ENCODE measurements at places on chromosomes 12 and 14.

DNA sequence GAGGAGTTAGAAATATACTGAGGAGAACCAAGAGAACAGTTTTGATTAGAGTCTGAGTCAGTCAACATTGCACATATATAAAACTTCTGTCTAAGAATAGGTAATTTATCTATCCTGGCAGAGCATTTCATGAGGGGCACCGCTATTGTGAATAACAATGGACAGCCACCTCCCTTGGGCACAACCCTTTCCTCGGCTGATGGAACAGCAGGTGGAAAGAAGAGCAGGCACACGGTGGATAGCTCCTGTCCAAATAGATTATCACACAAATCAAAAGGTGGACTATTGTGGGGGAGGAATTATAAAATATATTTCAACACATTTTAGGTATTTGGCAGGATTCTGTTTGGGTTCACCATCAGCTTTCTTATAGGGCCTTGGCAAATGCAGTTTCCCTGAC, 84.0 kb upstream of the PTPRB start:
- no peak for DNase-seq

GRCh38 chr12:68790952-68791234, 17.1 kb upstream of the MDM2 start:
- DNase-seq = no peak

- DNase-seq = no peak
Measured at GRCh38 chr12:16282978-16283377, 5.5 kb upstream of the SLC15A5 start.

- DNase-seq = no peak
Measured at GRCh38 chr12:57610554-57611107, 604 bp upstream of the ARHGEF25 start.

- no peak for DNase-seq
Measured at GRCh38 chr12:105455261-105455660, 124.8 kb downstream of the C12orf75 start.

DNA sequence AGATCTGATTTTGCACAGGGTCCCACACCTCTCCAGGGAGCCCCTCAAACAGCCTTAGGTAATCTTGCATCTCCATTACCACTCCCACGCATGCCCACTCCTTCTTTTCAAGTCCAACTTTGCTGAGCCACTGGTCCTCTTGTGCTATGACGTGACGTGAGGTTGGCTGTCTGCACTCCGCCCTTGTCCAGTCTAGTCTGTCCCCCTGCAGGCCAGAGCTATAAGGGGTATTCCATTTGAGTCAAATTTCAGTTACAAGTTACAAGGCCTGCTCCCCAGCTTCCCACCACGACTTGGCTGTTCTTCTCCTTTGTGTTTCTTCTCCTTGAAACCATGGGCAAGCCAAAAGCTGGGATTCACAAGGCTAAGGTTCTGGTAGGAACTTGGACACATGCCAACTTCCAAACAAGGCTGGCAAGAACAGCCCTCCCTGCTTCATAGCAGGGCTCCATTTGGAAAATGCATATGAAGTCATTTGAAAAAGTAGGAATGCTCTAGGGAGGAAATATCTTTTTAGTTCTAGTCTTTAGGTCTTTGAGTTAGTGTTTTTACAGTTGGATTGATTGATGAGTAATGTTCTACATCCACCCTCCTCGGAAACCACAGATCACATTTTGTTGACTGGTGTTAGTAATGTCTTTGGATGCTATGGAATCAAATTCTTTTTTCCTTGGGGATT, 49.1 kb downstream of the KCNA1 start:
- DNase-seq = no peak

DNA sequence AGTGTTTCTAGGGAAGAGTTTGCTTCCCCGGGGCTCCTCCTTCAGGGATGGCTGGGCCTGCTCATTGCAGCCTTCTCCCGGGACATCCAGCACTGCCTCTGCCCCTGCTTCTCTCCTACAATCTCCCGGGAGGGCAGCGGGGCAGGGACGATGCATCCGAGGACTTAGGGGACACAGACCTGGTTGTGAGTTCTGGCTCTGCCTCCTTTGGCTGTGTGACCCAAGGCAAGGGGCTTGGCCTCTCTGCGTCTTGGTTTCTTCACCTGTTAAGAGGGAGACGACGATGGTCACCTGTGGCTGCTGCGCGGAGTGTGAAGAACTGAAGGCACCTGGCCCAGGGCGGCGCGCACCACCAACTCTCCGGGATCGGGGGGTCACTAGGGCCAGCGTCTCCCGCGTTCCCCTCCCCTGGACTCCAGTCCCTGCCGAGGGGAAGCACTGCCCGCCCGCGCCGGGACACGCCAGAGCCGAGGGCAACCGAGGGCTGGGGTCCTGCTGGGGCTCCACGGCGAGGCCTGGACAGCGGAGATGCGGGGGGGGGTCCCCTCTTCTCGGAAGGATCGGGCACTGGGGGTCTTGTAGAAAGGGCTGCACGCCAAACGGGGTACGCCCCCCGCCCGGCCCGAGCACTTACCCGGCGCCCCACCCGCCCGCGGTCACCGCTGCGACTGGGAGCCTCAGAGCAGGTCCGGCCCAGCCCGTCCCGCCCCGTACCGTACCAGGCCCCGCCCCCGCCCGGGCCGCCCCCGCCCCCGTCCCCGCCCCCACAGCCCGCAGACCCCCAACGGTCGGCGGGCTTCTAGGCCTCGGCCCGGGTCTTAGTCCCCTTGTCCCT, at the start of gene HVCN1:
Gene HVCN1 (minus strand): TSS at position 670 of the 835 bp plus-strand sequence. CDS start 5,870 bp downstream, outside the sequence.
- DNase-seq = no peak

DNA sequence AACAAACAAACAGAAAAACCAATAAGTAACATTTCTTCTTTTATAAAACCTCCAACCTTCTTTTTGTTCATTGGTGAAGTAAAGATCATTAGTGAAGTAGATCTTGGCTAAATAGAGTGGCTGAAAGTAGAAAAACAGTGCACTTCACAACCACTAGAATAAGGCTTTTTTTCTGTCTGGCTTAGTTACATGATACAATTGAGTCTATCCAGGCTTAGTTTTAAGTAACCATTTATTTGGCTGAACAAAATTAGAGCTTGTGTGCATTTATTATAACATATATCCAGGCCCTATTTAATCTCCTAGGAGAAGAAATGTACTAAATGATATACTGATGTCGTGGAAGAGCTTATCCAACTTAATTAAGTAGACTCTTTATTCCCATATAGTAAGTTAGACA, 65.8 kb upstream of the STK38L start:
- no peak for DNase-seq

- no peak for DNase-seq
Measured at GRCh38 chr14:101833045-101833444, 71.5 kb downstream of the PPP2R5C start.

GRCh38 chr14:61581955-61582615, 113.2 kb upstream of the HIF1A start:
- peak; percentile 24 for DNase-seq

GRCh38 chr12:104049278-104049902, 597 bp downstream of the GLT8D2 start:
- no peak for DNase-seq

DNA sequence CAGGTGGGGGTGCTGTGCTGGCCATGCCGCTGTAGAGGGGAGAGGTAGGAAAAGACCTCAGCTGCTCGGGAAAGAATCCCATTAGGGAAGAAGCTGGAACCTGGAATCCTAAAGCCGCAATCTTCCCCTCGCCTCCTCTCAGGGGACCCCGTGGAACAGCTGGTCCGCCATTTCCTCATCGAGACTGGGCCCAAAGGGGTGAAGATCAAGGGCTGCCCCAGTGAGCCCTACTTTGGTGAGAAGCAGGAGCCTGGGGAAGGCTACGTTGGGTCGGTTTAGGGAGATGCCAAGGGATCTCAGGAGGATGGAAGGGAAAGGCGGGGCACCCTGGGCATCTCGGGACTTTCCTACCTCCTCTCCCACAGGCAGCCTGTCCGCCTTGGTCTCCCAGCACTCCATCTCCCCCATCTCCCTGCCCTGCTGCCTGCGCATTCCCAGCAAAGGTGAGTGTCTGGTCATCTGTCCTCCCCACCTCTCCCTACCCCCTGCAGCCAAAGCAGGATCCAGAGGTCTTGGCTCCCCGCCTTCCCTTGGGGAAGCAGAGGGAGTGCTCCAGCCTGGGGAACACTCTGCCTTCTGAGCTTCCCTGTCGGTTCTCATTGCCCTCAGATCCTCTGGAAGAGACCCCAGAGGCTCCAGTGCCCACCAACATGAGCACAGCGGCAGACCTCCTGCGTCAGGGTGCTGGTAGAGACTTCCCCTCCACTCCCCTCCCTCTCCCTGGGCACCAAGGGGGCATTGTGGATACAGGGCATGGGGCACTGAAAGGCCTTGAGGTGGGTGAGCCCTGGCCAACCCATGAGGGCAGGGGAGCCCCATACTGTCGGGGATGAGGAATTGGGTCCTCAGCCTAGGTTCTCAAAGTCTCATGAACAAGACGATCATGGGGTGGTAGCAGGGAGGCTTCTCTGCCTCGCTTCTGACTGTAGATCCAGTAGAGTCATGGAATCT, 12.4 kb downstream of the TNS2 start:
- no peak for DNase-seq

- no peak for DNase-seq
Measured at GRCh38 chr12:92502417-92503028, 200.3 kb upstream of the PLEKHG7 start.

DNA sequence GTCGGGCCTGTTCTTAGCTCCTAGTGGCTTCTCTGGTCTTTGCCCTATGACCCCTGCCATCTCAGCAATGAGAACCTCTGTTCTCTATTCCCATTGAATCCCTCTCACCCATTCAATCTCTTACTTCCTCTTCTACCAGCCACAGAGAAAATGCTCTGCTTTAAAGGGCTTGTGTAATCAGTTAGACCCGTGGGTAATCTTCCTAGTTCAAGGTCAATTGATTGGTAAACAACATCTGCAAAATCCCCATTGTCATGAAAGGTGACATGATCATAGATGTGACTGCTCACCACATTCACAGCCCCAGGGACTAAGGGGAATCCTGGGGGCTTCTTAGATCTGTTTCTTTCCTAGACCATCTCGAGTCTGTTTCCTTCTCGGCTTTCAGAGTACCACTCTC, 7.2 kb upstream of the CCDC197 start:
- DNase-seq = no peak

DNA sequence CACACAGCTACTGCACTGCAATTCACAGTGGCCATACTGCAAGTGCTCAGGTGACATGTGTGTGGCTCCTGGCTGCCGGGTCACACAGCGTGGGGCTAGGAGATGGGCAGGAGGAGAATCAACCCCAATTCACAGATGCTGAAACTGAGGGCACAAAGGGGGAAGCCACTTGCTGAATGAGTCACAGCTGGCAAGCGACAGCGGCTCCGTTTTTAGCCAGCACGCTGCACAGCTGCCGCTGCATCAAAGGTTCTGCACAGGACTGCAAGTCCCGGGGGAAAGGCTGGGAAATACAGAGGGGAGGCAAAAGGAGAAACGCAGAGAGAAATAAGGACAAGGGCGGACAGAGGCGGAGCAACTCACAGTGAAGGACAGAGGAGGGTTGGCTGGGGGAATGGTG, 57.9 kb downstream of the KDM2B start:
- no peak for DNase-seq

DNA sequence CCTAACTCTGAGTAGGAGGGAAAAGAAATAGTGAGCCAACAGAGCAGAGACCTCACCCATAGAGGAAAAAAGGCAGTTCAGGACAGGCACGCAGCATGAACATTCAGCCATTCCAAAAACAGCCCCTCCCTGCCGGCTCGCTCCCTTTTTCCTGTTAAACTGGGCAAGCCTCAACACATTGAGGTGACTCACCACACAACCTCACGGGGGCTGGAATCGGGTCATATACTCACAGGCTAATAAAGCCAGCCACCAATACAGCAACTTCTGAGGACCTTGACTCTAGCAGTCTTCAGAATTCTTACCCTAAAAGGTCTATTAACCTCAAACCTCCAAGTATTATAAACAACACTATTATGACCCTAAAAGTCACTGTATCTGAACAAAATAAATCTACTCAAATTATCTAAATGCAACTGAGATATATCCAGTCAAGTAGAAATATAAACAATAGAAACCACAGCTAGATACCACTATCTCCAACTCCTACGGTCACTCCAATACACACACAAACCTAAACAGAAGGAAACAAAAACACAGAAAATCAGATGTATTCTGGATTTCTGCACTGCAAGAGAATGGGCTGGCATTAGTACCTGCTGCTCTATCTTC, 6.3 kb downstream of the YBX3 start:
- DNase-seq = peak; percentile 82

GRCh38 chr14:76768671-76769500, 7.6 kb downstream of the VASH1 start:
- no peak for DNase-seq

- DNase-seq = no peak
Measured at GRCh38 chr14:32201193-32201815, 541 bp upstream of the RNU6-7 start.

GRCh38 chr14:65414961-65415589, 2.5 kb downstream of the FUT8 start:
- DNase-seq = no peak

DNA sequence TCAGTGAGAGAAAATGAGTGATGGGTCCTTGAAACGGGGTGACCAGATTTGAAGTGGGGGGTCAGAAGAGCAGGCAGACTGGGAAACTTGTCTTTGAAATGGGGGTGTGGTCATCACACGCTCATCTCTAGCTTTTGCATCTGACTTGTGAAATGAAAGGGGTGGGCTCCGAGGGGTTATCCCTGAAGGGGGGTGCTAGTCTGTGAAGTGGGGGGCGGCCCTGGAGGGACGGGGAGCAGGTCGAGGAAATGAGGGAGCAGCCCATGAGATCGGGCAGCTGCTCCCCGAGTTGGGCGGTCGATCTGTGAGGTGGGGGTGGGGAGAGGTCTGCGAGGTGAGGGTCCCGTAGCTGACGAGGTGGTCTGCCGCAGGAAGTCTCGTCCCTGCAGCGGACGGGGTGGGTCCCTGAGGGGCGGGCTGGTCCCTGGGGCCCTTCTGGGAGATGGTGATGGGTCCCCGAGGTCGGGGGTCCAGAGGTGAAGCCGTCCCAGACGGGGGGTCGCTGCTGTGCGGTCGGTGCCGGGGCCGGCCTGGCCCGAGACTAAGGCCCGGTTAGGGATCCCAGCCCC, 542 bp downstream of the PXN start:
- DNase-seq = no peak

DNA sequence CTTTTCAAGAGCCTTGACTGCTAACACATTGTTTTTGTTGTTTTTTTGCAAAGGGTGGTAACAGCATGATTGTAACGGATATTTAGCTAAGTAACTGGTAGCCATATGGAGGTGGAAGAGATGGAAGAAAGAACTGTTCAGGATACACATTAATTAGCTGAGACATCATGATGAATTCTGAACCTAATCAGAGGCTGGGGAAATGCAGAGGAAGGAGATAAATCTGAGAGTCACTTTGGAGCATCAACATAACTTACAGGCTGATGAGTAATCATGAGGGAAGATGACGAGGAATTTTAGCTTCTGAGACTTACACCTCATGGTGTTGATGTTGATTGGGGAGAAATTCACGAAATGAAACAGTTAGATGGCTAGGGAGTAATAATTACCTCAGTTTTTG, 62.3 kb downstream of the NIN start:
- DNase-seq = no peak

DNA sequence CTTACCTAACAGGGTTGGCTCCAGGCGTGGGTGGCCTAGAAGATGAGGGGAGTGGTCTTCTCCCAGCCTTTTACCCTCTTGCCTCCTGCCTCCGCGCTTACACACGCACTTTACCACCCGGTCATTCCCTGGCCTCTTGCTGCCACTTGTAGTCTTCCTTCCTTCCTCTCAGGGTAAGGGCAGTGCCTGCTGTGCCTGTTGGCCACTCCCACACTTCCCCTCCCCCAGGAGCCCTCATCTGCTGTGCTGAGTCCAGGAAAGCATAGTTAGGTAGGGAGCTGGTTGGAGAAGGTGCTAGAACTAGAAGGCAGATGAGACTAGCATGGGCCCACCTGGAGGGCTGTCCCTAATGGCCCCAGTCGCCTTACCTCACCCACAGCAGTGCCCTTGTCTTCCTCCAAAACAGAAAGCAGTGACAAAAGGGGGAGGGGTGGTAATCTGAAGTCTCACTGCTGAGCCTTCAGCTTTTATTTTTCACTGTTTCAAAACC, 54.3 kb upstream of the SRSF5 start:
- no peak for DNase-seq

Measured in GM04504 (cell line).